ENCODE measurements at places on chromosomes 16 and 17.

- DNase-seq = no peak
Observed at GRCh38 chr17:9053406-9053805, 32.1 kb downstream of the NTN1 start.

GRCh38 chr17:43416998-43417890, 18.5 kb downstream of the ARL4D start:
- peak; percentile 90 for DNase-seq

GRCh38 chr17:292531-293382, 59.9 kb downstream of the RPH3AL start:
- no peak for DNase-seq

- no peak for DNase-seq
Observed at GRCh38 chr17:61570118-61570517, 20.9 kb downstream of the NACA2 start.

DNA sequence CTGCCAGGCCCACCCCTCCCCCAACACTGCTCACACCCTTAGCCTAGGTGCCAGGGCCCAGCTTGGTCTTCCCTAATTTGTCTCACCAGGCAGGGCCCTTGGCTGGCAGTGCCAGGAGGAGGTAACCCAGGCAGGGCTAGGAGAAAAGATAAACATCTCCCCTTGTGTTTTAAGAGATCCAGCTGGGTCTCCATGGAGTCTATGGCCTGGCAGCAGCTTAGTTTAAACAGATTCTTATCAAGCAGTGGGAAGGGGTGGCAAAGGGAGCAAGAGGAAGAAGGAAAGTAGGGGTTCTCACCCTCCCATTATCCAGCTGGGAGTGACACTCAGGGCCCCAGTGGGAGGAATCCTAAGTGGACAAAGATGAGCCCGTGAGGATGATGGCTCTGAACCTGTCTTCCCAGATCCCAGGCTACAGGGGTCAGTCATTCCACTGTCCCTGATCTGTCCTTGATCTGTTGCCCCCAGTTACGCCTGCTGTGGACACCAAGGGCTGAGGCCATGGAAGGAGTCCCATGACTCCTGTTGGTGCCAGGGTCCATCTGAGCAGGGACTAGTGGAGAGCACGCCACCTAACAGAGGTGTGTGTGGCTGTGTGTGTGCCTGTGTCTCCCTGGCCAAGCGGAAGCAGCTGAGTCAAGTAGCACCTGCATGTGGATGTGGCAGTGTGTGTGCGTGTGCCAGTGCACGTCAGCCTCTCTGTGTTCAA, 47.4 kb upstream of the MEIOC start:
- no peak for DNase-seq

DNA sequence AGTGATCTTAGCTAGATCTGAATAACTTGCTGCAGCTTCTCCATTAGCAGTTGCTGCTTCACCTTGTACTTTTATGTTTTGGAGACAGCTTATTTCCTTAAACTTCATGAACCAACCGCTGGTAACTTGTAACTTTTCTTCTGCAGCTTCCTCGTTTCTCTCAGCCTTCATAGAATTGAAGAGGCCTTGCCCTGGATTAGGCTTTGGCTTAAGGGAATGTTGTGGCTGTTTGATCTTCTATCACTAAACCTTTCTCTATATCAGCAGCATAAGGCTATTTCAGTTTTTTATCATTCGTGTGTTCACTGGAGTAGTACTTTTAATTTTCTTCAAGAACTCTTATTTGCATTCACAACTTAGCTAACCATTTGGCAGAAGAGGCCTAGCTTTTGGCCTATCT, 21.5 kb upstream of the TMEM92 start:
- DNase-seq = no peak

DNA sequence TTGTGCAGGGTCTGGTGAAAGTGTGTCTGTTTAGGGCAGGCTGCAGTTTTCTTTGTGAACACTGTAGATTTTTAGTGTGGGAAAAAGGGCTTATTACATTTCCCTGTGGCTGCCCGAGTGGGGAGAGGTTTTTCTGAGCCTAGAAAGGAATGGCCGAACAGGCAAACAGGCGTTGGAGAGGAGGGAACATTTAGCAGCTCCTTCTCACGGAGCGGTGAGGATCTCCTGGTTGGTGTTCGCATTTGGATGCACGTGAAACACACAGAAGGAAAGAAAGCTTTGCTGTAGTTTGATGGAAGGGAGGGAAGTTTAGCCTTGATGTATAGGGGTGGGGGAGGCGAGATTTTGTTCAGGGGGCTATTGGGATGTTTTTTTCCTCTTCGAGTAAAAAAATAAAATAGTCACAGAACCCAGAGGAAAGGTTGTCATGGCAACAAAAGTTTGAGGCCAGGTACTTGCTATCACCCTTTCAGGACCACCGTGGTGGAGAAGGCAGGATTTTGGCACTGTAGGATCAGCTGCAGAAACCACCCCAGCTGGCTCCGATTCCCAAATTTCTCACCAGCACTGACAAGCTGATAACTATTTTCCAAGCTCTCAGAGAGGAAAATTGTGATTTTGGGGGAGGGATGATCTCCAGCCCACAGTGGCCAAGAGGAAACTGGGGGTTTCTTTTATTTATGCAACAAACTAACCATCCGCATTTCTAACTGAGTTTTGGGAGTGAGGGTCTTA, 3.5 kb downstream of the GSG1L start:
- DNase-seq = no peak

GRCh38 chr16:86565644-86566511, 751 bp upstream of the FOXC2 start:
- no peak for DNase-seq

- no peak for DNase-seq
Observed at GRCh38 chr17:61484174-61484573, 32.0 kb downstream of the TBX4 start.

DNA sequence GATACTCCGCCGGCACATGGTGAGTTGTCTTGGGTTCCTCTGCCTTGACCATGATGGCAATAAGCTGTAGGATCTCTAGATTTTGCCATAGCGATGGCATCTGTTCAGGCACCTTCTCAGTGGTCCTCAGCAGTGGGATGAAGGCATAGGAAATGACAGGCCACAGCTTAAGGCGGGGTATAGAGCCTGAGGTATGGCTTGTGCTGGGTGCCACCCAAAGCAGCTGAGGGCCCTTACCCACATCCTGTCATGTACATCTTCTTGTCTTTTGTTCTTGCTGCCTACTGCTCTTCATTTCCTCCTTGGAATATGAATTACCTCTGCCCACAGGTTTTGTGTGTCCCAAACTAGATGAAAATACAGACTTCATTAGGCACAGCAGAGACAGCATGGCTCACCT, 29.5 kb downstream of the KAT7 start:
- no peak for DNase-seq

DNA sequence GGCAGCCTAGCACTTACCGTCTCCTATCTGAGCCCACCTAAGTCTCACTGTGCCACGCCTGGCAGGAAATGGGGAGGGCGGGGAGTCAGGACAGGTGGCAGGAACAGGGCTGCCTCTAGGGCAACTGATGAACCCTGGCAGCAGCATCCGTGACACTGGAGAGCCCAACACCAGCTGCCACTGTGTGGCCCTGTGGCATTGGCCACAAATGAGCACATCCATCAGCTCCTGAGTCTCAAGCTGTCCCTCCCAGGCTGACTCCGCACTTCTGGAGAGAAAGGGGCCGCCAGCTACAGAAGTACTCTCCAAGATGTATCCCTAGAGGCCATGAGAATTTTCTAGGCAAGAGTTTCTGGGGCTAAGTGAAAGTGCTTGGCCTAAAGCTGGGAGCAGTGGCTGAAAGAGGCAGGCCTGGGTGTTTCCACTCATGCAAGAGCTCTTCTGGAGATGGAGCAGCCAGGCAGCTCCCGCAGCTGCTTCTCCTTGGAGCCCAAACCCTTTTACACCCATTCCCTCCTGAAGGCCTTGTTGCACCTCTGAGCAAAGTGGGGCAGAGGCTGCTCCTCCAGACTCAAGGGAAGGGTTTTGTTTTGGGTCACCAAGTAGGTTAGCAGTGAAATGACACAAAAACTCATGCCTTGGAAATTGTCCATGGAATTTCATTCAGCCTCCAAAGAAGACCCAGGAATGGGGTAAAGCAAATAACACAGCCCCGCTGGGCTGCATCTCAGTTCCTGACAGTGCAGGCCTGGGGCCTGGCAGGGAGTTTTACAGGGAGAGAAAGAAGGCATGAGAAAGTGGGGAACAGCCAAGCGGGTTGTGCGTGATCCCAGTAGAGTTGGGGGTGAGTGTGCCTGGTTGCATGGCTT, 25.8 kb downstream of the PEMT start:
- DNase-seq = peak; percentile 69

DNA sequence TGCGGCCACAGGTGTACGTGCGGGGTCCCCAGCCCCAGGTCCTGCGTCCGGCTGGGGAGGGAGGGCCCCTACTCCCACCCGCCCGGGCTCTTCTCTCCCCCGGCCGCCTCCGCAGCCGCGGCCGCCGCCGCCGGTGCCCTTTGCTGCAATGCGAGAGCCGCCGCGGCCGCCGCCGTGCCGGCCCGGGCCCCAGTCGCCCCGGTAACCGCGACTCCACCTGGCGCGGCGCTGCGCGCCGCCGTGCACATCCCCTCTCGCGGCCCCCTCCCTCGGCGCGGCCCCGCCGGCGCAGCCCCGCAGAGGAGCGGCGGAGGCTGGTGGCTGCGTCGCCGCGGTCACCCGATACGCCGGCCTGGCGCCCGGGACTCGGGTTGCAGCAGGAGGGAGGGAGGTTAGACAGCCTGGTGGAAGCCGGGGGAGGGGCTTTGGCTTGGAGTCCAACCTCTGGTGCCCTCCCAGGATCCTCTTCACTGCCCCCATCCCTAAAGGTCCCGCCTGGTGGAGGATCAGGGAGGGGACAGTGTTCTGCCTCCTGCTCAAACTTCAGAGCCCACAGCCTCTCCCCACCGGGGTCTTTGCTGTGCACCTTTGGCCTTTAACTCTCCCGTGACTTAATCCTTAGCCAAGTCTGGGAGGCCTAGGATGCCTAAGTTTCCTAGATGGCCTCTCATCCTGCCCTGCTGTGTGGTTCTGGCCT, 32.9 kb downstream of the SRCIN1 start:
- no peak for DNase-seq

- peak; percentile 62 for DNase-seq
Observed at GRCh38 chr16:88685156-88686061, 898 bp downstream of the SNAI3 start.

- no peak for DNase-seq
Observed at GRCh38 chr17:69331756-69332155, 4.8 kb upstream of the ABCA5 start.
